ENCODE measurements at places on chromosomes 5 and 9.

- DNase-seq, result no peak
These were observed 15.3 kb upstream of the MED10 start for GRCh38 chr5:6393596-6394194.

GRCh38 chr5:127306647-127307046, 16.1 kb downstream of the MEGF10 start:
- DNase-seq, result no peak

DNA sequence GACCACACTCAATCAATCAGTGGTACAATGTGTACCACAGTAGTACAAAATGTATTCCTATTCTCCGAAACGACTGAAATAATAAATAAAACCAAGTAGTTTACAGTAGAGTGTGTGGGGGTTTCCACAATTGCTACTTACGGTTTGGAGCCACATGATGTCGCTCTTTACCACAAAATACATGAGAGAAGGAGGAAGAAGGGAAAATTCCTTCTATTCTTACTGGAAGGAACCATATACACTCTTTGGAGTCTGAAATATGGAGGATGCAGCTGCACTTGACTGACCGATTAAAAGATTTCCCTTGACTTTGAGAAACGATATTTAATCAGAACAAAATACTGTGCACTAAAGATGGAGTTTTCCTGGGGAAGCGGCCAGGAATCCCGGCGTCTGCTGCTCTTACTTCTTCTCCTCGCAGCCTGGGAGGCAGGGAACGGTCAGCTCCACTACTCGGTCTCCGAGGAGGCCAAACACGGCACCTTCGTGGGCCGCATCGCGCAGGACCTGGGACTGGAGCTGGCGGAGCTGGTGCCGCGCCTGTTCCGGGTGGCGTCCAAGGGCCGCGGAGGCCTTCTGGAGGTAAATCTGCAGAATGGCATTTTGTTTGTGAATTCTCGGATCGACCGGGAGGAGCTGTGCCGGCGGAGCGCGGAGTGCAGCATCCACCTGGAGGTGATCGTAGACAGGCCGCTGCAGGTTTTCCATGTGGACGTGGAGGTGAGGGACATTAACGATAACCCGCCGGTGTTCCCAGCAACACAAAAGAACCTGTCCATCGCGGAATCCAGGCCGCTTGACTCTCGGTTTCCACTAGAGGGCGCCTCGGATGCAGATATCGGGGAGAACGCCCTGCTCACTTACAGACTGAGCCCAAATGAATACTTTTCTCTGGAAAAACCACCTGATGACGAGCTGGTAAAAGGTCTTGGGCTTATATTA, at the start of gene PCDHA4:
PCDHA4 (plus strand) TSS at position 235 of the 942 bp plus-strand sequence.
- no peak for DNase-seq

DNA sequence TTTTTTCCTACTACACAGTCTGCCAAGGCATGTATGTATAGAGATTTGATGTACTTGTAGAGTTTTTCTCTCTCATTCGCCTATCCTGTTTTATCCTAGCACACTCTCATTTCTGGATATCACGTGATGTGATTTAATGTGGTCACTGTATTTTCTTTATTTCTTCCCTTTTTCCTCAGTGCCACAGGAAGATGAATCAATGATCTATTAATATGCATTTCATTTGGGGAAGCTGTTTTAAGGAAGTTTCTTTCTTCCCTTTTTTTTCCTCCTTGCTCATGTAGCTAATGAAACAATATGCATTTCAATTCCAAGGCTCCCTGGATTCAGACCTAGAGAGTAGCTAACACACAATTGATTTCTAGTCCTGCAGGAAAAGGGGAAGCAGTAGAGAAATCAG, 506.3 kb upstream of the WWC1 start:
- no peak for DNase-seq
